ENCODE measurements at places on chromosomes 11 and 22.

- DNase-seq: no peak
These were observed 56.9 kb downstream of the MICAL2 start for GRCh38 chr11:12167061-12168000.

- DNase-seq: peak; percentile 81
These were observed 96.1 kb downstream of the MORC2 start for GRCh38 chr22:30872285-30873041.

- no peak for DNase-seq
These were observed 69.2 kb upstream of the TTC12 start for GRCh38 chr11:113245216-113245615.

DNA sequence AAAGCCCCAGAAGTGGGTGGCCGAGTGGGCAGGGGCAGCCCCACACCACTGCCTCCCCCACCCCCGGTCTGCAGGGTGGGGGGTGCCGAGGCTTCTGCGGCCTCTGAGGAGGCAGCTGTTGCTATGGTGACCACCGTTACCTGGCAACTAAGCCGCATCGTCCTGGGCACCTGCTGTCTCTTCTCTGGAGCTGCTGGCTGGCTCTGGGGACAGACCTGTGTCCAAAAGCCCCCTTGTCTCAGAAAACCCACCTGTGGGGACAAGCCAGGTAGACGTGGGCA lies 79.9 kb upstream of the PRR5 start:
- DNase-seq: no peak

- no peak for DNase-seq
These were observed 299.7 kb downstream of the ST3GAL4 start for GRCh38 chr11:126654886-126655806.

- no peak for DNase-seq
These were observed 1290.4 kb downstream of the BRD1 start for GRCh38 chr22:48537343-48537680.

DNA sequence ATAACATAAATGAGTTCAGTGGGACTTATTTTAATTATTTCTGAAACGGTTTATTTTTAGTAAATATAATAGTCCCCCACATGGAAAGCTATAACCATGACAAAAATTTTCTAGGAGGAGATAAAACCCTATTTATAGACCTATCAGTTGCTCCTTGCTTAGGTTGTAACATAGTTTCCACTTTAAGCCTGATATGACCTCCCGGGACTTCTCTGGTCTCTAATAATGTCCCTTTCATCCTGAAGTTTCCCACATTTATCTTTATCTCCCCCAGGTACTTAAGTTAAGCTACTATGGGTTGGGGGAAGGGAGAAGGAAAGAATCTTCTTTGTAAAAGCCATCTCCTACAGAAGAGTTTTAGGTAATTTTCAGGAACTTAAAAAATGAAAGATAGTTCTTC lies 117.7 kb downstream of the RBFOX2 start:
- no peak for DNase-seq

- no peak for DNase-seq
These were observed 550.3 kb downstream of the FAM181B start for GRCh38 chr11:82183346-82183745.

DNA sequence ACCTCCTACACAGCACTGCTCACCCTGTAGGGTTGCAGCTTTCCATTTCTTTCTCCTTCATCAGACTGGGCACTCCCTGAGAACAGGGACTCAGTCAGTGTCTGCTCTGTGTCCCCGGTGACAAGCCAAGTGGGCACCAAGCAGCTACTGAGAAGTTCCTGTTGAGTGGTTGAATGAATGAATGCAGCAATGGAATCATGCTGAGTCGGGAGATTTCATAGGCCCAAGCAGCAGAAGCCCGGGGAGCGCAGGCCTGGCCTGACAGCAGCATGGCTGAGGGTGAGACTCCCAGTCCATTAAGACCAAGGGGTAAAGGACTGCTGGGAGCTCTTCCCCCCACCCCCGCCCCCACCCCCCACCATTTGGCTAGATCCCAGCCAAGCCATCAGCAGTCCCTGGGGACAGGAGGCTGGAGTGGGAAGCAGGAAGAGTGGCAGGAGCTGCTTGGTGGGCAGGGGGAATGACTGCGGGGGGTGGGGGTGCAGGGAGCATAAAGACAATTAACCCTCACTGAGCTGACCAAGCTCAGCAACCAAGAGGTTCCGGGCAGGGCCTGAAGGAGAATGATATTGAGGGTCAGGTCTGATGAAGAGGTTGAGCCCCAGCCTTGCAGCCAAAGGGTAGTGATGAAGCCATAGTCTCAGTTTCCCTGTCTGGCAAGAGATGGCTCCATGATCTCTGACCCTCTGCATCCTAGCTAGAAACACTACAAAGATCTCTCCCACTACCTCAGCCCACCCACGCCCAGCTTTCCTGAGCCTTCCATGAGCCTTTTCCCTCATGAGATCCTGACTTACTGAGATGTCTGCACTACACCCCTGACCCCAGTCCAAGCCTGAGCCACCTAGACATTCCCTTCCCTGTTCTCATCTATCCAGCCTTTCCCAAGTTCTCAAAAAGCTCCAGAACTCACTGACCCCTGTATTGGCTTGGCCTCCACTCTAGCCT lies 2.8 kb downstream of the PDE2A start:
- DNase-seq: no peak

DNA sequence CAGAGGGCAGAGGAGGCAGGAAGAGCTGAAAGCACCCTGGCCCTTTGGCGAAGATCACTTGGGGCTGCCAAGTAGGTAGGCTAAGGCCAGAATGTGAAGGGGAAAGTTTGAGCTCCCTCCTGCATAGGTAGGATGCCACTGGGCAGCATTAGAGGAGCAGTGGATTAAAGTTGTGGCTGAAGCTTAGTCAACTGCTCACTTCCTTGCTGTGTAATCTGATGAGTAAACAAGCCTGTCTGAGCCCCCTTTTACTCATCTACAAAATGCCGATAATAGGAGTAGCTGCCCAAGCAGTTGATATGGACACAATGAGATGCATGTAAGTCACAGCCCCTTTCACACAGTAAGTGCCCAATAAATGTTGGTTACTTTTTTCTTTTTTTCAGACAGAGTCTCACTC lies 216.4 kb downstream of the MN1 start:
- DNase-seq: no peak

DNA sequence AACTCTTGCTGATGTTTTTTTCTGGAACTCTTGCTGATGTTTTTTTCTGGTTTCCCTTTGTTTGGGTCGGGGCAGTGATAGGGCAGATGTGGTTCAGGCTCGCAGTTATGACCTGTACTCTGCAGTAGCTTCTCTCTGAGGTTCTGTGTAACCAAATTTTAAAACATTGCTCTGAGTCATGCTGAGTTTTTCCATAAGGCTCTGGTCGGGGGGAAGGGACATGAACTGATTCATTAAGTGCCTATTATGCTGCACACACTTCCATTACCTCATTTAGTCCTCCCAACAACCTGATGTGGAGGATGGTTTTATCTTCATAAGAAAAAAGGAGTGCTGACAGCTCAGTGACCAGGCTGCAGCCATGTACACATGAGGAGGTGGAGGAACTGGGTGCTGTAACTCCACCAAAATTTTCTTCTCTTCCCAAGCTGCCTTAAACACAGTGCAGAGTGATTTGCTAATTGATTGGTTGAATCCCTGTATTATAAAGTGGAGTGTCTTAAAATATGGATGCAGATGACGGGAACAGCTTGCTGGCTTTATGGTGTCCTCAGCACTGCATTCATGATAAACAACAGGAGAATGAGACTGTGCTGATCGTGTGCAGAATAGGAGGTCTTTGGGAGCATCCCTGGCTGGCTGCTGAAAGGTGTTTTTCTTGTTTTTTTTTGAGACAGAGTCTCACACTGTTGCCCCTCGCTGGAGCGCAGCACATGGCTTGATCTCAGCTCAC lies 19.1 kb downstream of the TNRC6B start:
- peak; percentile 48 for DNase-seq

DNA sequence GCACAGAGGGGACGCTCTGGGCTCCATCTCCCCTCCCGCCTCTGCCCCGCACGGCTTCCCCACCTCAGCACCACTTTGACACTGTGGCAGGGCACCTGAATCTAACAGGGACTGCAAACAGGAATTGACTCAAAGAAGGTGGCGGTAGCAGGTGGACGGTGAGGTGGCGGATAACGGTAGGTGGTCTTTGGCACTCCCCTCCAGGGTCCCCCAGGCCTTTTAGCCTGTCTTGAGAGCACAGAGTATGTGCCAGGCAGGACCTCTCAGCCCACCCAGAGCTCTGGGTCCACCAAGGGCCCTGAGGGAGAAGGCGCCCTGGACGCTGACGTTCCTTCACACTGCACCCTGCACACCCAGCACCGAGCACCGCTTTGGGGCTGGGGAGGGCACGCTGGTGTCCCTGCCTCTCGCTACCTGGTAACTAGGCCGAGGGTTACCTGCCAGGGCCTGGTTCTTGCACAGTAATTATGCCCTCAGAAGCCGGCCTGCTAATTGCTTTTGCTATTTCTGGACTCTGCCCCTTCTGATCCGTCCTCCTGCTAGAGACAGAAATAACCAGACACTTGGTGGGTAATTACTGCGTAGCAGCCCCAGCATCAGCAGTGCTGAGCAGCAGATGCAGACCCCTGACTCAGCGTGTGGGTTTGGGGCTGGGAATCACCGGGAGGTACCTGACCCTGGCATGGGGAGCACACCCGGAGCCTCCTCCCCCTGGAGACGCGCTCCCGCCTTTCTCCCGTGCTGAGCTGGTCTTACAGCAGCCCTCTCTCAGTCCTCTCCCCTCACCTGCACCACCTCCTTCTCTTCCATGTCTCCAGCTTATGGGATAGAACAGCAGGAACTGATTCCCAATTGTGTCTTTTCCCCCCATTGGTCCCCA lies 103.3 kb upstream of the B3GAT1 start:
- DNase-seq: no peak

DNA sequence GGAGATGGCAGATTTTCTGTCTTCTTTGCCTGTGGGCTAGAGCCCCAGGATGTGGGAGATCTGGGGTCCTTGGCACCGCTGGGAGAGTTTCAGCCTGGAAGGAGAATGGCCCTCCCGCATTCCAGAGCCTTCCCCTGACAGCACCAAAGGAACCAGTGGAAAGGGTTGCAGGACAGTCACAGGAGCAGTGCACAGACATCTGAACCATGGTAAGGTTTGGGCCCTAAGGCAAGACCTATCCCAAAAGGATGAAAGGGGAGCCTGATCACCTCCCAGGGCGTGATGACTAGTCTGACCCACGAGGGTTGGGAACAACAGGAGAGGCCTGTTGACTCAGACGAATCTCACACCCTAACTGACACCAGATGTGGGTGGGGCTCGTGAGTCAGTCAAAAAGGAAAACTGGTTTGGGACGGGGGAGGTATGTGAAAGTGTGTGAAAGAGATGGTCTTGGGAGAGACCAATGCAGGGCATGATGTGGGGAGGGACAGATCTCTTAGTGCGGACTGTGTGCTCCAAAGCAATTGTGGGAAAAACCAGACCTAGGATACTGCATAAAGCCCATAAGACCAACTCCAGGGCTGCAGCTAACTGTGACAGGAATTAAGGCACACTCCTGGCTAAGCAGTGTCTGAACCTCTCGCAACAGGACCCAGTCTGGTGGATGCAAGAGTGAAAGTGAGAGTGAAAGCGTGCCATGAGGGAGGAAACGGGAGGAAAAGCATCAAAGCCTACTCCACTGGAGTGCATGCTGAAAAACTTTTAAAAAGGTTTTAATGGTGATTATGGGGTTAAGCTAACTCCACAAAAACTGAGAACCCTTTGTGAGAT lies 39.1 kb upstream of the GLYAT start:
- DNase-seq: no peak

- no peak for DNase-seq
These were observed 950 bp downstream of the FERMT3 start for GRCh38 chr11:64207256-64208085.

- no peak for DNase-seq
These were observed 2373.1 kb upstream of the RAG2 start for GRCh38 chr11:38971141-38971540.

DNA sequence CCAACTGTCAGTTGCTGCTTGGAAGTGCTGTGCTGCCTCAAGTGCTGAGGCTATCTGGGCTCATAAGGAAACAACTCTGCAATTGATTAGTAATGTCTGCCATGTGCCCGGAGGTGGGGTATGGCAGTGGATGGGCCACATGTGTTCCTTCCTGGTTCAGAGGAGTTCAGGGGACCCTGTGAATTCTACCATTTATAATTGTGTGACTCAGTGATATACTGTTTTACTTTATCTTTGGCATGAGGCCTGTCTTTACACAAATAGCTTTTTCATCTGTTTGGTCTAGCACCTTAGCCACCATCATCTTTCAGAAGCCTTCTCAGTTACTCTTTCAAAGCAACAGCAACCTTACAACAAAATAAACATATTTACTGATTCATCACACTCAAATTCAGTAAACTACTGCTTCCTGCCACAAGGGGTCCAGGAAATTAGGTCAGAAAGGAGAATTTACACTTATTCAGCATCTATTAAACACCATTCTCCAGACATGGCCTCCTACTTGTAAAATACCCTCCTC lies 20.9 kb downstream of the DKK3 start:
- no peak for DNase-seq

DNA sequence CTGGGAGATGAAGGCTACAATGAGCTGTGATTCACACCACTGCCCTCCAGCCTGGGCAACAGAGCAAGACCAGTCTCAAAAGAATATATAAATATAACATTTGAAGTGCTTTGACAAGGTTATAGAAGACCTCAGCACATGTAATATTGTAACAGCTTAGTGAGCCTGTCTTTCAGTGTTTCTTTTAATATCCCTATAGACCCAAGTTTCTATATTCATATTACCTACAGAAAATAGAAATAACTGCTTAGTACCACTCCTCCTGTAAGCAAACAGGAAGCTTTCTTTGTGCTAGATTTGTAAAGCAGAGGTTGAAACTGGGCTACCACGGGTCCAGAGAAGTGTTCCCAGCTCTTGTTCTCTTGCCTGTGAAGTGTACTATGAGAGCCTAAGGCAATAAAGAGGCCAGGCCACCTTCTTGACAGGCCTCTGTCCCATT lies 68.2 kb downstream of the PPP2R1B start:
- DNase-seq: no peak

DNA sequence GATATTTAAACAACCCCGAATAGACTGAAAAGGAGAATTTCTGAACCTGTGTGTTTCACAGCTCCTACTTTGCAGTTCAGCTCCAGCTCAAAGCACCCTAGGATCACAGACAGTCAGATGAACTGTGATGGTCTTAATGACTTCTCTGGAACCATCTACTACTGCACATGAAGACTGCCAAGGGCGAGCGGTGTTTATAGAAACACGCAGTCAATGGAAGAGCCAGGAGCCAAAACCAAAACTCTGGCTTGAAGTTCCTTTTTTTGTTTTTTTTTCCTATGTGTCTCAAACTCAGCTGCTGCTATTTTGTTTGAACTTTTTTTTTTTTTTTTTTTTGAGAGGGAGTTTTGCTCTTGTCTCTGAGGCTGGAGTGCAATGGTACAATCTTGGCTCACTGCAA lies 382.6 kb upstream of the SYN3 start:
- DNase-seq: no peak

GRCh38 chr11:83566950-83567349 lies 280.8 kb upstream of the CCDC90B start:
- DNase-seq: no peak

Data from spinal cord (tissue), 10 donors.